Psoas muscle (tissue), 8 donors: ENCODE measurements at places on chromosomes 3 and 15.

DNA sequence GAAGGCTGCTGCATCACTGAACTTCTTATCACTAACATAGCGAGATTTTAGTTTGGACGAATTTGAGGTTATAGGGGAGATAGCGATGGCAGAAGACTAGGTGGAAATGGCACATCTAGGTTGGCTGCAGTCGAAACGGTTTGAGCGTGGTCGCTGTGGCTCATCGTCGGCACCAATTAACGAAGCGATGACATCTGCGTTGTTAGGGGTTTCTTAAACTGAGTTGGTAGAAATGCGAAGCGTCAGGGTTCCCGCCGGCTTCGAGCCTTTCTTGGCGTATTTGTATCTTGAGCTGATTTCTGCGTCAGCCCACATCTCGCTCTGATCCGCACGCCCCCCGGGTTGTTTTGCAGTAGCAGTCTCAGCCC is 319 bp downstream of the LNP1 start:
- peak; percentile 22 for DNase-seq

GRCh38 chr15:66586155-66586976 is 20.6 kb upstream of the LCTL start:
- no peak for DNase-seq

GRCh38 chr3:47711596-47711995 is 70.1 kb downstream of the SMARCC1 start:
- DNase-seq, result no peak

GRCh38 chr3:139979991-139980390 is 45.0 kb downstream of the CLSTN2 start:
- DNase-seq, result no peak

DNA sequence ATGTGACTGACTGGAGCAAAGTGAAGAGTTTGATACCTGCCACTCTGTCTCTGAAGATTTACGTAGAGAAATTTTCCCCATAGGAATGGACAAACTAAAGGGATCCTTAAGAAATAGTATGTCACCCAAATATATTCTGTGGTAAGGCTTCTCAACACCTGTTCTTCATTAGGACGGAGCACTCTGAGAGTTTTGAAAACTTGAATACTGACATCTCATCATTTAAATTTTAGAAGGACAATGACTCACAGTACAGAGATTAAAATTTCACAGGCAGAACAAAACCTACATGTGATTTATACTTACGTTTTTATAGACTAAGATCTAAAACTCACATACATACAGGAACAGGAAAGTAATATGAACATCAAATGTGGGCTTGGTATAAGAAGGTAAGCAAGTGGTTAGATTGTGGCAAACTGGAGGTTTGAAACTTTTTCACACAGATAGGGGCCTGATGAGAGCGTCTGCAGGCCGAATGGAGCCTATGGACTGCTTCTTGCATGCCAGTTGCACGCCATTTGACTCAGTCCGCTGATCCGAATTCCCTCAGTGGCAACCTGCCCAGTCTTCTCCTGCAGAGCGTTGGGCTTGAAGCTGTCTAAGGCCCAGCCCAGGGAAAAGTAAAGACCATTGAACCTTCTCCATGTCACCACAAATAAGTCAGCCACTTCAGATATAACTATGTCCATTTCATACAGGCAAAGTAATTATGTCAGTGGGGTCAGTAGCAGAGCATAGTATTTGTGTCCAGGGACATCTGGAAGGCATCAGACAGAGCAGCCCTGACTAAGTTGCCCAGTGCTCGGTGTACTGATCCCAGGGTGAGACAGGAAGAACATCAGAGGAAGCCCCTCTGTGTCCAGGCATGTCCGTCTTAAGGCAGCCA is 45.7 kb downstream of the ZBTB38 start:
- peak; percentile 53 for DNase-seq

- DNase-seq, result no peak
These were observed 17.5 kb upstream of the GNAT1 start for GRCh38 chr3:50173685-50174516.

GRCh38 chr3:57078635-57079473 is 18.4 kb downstream of the SPATA12 start:
- peak; percentile 62 for DNase-seq

GRCh38 chr3:39067286-39067685 is 15.5 kb downstream of the WDR48 start:
- DNase-seq, result no peak

- DNase-seq, result no peak
These were observed 106.7 kb downstream of the MYO5A start for GRCh38 chr15:52422001-52422400.

DNA sequence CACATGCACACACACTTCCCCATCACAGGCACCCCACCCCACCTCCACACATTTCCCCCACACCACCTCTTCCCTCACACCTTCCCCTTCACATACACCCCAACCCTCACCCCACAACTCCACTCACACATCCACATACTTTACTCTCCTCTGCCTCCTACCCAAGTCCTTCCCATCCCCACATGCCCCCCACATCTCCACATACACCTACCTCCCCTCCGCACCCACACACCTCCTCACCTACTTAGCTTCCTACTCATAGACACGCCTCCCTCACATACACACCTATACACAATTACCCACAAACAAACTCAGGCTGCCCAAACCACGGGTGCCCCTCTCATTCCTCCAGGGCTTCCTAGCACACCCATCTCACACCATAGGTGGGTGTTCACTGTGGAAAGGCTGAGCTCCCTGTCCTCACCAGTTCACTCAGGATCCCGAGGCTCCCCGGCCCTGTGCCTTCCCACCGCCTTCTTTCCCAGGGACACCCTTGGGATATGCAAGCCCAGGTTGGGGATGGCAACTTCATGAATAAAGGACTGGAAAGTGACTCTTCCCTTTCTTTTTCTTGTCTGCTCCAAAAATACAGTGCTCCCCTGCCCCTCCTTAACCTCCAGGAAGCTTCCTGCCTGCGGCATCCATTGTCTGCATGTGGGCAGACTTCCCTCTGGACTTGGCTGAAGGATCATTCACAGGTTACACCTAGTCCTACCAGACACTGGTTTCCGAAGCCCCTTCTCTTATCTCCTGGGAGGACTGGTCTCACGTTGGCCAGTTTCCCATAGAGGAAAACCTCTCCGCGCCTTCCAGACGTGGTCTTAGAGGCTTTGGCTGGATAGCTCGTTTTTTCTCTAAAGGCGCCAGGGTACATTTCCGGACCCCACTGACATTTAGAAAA is 61.5 kb downstream of the SLCO2A1 start:
- no peak for DNase-seq

- DNase-seq, result no peak
These were observed 51.0 kb upstream of the ATP1B3 start for GRCh38 chr3:141825216-141826011.

DNA sequence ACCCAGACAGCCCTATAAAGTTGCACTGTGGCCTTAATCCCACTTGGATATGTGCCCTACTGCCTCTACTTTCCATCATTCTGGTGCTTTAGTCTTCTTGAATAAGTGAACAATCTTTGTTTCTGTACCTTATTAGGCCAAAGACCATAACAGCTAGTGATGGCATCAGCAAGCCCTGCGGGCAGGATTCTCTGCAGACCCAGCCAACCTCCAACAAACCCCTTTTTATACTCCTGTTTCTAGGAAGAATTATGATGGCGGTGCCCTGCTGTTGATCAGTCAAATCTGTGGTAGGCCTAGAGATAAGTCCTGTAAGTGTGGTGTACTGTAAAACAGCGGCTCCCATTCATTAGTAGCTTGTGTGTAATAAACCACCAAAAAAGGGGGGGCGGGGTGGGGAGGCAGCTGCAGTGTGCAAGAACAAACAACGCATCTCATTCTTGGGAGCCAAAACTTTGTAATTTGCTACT is 40.5 kb downstream of the SOX2 start:
- no peak for DNase-seq

DNA sequence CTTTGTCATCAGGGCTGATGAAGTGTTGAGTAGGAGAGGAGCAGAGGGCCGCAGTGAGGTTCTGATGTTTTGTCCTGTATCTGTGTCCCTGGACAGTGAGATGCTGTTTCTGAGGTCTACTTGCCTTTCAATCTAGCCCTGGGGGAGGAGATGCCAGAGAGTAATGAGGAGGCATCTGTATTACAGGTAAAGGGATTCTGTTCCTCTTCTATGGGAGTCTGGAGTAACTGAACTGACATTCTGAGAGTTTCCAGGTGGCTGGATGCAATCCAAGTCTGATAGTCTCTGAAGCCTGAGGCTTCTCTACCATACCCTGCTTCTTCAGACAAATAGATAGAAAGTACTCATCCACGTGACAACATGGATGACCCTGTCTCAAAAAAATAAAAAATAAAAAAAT is 60.9 kb downstream of the IL12A start:
- no peak for DNase-seq

- no peak for DNase-seq
These were observed 7.9 kb upstream of the LEKR1 start for GRCh38 chr3:156818273-156818651.

- DNase-seq, result no peak
These were observed 42.7 kb upstream of the MTMR10 start for GRCh38 chr15:31034152-31034551.

- no peak for DNase-seq
These were observed 364.5 kb upstream of the EPHA3 start for GRCh38 chr3:88742674-88743507.

DNA sequence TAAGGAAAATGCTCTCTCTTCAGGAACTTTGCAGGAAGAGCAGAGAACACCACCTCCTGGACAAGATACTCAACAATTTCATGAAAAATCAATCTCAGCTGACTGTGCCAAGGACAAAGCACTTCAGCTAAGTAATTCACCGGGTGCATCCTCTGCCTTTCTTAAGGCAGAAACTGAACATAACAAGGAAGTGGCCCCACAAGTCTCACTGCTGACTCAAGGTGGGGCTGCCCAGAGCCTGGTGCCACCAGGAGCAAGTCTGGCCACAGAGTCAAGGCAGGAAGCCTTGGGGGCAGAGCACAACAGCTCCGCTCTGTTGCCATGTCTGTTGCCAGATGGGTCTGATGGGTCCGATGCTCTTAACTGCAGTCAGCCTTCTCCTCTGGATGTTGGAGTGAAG is 200.5 kb downstream of the AKAP13 start:
- DNase-seq, result no peak

DNA sequence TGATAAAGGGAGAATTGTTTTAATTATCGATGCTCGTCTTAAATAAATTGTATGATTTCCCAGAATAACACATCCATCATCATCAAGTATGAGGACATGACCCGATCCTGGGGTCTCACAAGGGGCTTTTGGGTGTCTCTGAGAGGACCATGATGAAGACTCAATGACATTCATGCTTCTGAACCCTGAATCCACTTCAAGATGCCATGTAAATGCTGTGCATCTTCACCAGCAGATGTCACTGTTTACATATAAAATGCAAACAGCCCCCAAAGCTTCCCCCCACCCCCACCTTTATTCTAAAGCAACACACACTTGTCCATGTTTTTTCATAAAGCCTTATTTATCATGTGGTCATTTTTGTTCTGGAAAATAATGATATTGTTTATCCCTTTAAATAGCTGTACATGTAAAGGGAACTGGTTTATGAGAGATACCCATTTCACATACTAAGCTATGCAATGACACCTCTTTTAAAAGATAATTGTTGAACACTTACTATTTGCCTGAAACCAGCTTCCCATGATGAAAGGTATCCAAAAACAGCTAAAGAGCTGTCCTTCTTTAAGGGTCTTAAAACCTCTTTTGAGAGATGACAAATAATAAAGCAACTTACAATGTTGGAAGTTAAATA is 69.7 kb upstream of the UBE3A start:
- DNase-seq, result no peak

- DNase-seq, result no peak
These were observed 841.6 kb upstream of the DPPA4 start for GRCh38 chr3:110178965-110179364.

- DNase-seq, result no peak
These were observed 91.3 kb downstream of the RAB11A start for GRCh38 chr15:65960586-65960985.

DNA sequence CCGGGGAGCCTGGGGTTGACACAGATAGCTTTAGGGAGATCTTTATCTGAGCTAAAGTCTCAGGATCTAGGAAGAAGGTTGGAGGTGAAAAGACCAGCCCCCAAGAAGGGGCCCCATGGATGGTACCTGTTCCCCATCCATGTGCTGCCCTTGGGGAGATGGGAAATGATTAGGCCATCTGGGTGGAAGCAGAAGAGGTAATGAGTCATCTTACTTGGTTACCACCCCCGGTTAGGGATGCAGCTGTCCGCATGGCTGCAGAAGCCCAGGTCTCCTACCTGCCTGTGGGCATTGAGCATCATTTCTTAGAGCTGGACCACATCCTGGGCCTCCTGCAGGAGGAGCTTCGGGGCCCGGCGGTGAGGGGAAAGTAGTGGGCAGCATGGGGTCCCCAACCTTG is 3.1 kb upstream of the CPLX3 start:
- DNase-seq, result no peak

DNA sequence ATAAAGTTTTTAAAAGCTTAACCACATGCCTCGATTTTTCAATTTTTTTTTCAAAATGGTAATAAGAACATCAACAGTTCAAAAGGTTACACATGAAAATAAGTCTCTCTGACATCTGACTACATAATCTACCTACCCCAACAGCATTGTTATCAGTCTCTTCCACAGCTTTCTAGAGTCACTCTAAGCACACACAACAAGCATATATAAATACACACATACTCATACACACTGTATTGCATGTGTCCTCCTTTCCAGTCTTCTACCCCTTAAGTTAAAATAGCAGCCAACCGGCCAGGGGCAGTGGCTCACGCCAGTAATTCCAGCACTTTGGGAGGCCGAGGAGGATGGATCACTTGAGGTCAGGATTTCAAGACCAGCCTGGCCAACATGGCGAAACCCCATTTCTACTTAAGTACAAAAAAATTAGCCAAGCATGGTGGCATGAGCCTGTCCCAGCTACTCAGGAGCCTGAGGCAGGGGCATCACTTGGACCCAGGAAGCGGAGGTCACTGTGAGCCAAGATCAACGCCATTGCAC is 12.2 kb downstream of the TBL1XR1 start:
- no peak for DNase-seq

DNA sequence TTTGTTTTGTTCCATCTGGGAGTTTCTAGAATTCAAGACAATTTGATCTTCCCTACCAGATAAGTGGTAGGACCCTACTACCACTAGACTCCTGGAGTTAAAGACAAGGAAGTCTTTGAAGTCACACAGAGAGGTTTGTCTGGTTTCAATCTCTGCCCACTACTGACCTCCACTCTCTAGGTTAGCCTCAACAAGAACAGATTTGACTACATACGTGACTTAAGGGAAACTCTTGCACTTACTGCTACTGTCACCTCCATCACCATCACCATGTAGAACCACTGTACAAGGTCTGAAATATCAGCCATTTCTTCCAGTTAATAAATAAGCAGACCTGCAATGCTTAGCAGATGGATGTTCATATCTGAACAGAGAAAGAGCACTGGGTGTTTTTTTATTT is 148.3 kb upstream of the ARHGEF26 start:
- DNase-seq, result no peak

GRCh38 chr15:61794276-61794675 is 266.0 kb downstream of the VPS13C start:
- no peak for DNase-seq

- DNase-seq, result no peak
These were observed 340 bp downstream of the TMEM44 start for GRCh38 chr3:194632809-194633348.

GRCh38 chr15:44656913-44657312 is 6.5 kb downstream of the SPG11 start:
- no peak for DNase-seq

- DNase-seq, result no peak
These were observed 36.6 kb upstream of the STT3B start for GRCh38 chr3:31495971-31496665.
